ENCODE measurements at places on chromosomes 2 and 18.

DNA sequence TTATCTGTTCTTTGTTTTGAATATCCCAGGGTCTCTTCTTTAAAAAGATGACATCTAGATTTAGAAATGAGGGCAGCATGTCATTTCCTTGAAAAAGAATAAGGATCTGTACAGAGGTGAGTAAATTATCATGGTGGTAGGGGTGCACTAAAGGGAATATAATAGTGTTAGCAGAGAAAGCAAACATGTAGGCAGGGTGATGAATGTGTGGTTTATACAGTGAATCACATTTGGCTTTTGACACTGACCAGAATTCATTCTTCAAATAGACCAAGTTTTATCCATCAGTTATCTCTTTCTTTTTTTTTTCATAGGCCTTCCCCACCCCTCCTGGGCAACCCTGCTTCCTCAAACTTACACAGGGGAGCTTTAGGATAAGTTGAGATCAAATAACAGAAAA is 184.5 kb upstream of the LRP1B start:
- no peak for DNase-seq

DNA sequence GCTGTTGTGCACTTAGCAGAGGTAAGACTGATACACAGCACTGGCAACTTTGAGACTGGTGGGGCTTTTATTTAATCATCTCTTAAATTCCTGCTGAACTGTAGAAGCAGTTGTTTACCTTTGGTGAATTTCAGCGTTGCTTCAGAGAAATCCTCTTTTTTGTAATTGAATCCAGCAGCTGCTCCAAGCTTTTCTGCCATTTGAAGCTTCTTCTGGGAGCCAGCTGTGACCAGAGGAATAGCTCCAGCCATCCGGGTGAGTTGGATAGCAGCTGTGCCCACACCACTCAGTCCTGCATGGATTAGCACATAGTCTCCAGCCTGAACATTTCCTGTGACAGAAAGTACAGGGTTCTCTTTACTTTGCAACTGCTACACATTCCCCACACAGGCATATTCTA is 3.9 kb downstream of the TP53I3 start:
- no peak for DNase-seq

GRCh38 chr2:82795446-82795845 is 1663.6 kb downstream of the SUCLG1 start:
- no peak for DNase-seq

- no peak for DNase-seq
These were observed 57.7 kb upstream of the CTIF start for GRCh38 chr18:48481092-48481491.

- DNase-seq: no peak
These were observed 257.1 kb downstream of the RPRM start for GRCh38 chr2:153221506-153221905.

DNA sequence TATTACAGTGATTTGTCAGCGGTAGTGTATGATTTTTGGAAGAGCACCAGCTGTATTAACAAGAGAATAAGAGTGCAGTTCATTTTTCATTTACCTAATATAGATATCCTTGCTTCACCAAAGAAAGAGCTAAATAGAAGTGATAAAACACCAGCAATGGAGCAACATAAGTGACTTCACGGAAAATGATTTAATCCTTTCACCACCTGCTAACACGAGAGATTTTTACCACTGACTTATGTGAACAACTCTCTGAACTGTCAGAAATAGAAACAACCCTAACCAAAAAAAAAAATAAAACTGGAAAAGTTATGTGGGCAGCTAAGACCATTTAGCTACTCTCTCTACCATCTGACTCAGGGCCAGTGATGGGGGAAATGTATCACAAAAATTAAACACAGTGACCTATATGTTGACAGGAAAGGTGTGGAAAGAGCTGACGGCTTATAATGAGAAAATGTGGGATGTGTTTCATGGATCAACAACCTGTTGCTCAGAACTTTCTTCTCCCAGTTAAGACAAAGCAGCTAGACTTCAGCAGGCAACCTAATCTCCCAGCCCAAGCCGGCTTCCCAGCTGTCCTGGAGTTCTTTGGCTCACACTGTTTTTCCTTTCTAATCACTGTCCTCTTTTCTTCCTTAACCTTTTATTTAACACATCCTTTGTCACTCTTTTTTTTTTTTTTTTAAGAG is 272.7 kb downstream of the SS18 start:
- DNase-seq: no peak

GRCh38 chr2:31260870-31261269 is 26.9 kb downstream of the EHD3 start:
- no peak for DNase-seq

All from colonic mucosa (tissue), 4 donors.